Left colon (tissue), 2 donors: ENCODE measurements at places on chromosomes 5 and 9. TPM values are rescaled to one million over a fixed set of nuclear protein-coding genes. Genes with fewer than 3 reads are reported as not detected.

The MARCHF3 gene
- total RNA-seq, result 40.3 TPM

The SOHLH1 gene
- not detected for total RNA-seq

The IFNA2 gene
- total RNA-seq, result not detected

The MCTP1 gene
- total RNA-seq, result 4.6 TPM

The SKP2 gene
- 14.4 TPM for total RNA-seq

The FAM221B gene
- not detected for total RNA-seq

The MTX3 gene
- 7.9 TPM for total RNA-seq

The SERF1A gene
- 1.8 TPM for total RNA-seq

The TARS1 gene
- 103 TPM for total RNA-seq

The THBS4 gene
- 8.2 TPM for total RNA-seq

The SLC46A2 gene
- total RNA-seq, result not detected

GRCh38 chr9:89330513-89330912 is 12.2 kb downstream of the SECISBP2 start:
- no peak for DNase-seq

GRCh38 chr9:16344343-16344742 is 526.1 kb downstream of the BNC2 start:
- DNase-seq, result no peak

- no peak for DNase-seq
Measured at GRCh38 chr9:132780230-132781007, 97.7 kb downstream of the AK8 start.

- no peak for DNase-seq
Measured at GRCh38 chr5:112685931-112686330, 51.8 kb upstream of the APC start.

- no peak for DNase-seq
Measured at GRCh38 chr9:137299938-137300337, 2.1 kb downstream of the NRARP start.

GRCh38 chr5:72459913-72460312 is 47.3 kb downstream of the ZNF366 start:
- DNase-seq, result no peak

DNA sequence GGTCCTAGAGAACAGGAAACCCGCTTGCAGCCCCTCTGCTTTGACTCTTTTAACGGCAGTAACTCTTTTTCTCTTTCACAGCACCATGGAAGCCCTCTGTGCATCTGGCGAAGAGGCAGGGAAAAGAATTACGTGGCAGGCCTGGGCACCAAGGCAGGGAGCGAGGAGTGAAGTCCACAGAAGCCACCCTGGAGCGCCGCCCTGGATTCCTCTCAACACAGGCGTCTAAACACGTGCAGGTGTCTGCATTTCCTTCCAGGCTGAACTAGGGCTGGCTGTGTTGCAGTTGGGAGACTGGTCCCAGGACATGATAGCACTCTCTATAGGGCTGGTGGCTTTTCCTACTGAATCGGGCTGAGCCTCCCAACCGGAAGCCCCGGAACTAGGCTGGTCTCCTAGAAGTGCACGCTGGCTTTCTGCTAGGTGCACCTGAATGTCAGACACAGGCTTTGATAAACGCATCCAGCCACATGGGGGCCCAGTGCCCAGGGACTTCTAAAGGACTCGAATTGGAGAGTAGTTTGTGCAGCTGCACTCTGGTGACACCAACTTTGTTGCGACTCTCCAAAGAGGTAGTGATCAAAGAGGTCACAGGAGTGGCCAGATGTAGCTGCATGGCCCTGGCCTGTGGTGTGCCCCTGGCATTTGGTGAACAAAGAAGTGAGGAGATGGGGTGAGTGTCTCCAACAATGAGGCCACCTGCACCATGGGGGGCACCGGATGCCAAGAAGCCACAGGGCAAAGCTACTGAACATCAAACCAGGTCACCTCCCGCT is 54.5 kb downstream of the AK8 start:
- no peak for DNase-seq

DNA sequence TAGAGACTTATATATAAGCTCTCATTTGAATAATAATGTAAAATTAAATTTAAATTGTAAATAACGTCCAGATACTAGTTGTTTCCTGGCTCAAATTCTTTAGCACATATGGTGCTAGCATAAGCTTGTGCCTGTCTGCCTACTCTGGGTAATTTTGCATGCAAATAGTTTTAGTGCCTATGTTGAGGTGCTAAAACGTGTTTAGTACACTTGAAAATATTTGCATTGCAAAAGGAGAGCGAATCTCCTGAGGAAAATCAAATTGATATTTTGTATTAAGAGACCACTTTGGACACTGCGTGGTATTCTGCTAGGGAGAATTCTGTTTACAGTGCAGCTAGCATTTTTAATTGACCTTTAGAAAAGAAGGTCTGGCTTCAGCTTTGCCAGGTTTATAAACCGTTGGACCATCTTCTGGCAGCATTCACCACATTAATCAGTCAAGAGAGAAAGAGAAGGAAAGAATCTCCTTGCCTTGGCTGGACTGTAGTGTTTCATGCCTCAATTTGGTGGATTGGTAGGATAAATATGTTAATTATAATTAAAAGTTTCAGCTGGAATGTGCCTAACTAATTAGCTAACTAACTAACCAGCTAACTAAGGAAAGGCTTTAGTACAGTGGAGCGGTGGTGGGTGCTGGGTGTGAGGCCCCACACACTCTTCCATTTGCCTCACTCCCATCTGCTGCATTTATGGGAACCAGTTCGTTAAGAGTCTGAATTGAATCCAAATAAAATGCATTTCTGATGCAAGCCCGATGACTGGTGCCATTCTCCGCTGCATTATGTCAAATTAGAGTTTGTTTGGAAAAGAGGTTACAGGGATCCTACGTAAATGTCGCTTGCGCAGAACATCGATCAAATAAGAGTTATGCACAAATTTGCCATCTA is 150.1 kb upstream of the MPDZ start:
- no peak for DNase-seq

GRCh38 chr9:101671567-101671966 is 66.9 kb downstream of the GRIN3A start:
- no peak for DNase-seq

DNA sequence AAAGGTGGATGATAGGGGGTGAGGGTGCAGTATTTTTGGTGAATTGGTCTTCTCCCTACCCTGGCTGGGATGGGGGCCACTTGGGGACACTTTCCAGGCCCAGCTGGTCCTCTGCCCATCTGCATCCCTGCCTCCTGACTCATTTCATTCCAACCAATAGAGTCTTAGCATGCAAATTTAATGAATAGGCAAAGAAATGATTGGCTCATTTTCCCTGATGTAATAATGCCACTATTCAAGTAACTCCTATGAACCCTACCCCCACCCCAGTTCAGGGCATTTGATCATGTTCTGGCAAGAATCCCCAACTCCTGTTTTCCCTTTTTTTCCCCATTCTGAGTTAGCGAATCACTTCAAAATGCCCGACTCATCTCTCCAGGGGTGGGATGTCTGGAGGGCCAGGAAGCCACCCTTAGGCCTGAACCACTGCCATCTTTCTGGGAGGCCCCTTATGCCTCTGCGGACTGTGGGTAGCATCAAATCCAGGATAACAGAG is 56.7 kb downstream of the PCDH1 start:
- DNase-seq, result no peak

DNA sequence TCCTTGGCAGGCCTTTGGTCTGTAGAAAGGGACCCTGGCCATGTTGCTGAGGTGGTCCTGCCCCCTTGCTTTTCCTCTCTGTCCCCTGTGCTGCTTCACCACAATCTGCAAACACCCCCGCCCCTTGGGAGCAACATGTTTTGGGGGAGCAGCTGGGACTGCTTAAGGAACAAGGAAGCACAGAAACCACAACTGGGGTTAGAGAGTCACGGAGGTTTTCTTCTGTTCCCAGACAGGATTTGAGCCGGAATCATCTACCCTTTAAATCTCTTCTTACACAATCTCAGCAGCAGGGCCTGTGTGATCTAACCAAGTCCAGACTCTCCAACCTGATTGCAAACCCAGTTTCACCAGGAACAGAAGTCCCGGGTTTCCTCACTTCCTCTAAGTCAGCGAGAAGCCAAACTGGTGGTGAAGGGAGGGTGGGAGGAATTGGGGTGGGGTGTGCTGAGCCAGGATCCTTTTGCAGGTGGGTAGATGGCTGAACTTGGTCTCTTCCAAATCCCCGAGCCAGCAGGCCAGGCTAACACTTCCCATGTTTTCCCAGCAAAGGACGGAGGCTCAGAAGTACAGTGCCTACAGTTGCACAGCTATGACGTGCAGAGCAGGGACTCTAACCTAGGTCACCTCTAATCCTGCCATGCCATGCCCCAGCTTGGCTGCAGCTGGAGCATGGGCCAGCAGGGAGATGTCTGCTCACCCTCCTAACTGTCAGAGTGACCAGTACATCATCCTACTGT is 25.0 kb downstream of the SH3PXD2B start:
- no peak for DNase-seq

- no peak for DNase-seq
Measured at GRCh38 chr9:13380903-13381302, 101.4 kb upstream of the MPDZ start.

GRCh38 chr9:89319015-89319905 is 960 bp downstream of the SECISBP2 start:
- DNase-seq, result no peak

- no peak for DNase-seq
Measured at GRCh38 chr9:19247420-19247819, 16.9 kb downstream of the DENND4C start.

GRCh38 chr5:135835766-135836165 is 1.3 kb downstream of the SLC25A48 start:
- DNase-seq, result no peak

DNA sequence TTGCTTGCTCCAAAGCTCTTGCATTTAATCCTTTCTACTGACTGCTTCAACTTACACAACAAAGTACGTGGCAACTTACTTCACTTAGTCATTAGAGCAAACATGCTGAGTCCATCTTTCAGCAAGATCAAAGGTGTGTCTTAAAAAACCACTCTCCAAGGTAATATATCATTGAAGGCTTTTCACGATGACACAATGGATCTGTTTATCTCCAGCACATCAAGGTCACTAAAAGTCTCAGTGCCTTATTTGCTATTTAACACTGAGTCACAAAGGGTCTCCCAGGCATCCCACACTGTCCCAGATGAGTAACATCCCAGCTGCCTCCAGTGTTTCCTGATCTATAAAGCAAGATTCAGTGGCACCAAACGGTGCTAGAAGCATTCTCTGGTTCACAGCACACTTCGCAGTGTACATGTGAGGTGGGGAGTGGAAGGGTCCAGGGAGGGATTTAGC is 3.7 kb upstream of the CLK4 start:
- DNase-seq, result no peak

DNA sequence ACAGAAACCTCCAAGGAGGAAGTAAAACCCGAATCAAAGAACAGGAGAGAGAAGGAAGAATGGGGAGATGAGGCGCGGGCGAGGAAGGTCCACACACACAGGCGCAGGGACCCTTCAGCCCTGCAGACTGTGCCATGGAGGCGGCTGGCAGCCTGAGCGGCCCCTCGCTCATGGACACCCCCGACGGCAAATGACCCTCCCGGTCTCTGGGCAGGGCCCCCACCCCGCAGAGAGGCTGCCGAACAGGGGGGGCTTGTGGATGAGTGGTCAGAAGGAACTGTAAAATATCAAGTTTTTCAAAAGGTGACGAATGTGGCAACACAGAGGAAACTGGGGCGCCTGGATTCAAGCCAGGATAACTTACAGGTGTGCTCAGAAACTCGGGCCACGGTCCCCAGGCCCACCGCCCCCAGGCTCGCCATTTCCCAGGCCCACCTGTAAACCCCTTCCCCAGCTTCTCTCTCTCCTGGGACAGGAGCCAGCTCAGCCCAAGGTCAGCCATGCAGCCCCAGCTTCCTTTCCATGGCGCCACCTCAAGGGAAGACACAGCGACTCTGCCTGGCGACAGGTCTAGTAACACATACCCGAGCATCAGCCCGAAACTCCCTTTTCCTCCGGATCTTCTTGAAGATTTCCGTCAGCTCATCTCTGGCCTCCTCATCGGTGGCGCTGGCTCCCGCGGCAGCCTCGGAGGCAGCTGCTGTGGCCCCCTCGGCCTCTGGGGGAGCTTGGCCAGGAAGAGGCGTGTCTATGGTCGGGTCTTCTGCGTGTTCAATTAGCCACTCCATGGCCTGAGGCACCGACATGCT is 16.5 kb downstream of the UBAC1 start:
- no peak for DNase-seq

DNA sequence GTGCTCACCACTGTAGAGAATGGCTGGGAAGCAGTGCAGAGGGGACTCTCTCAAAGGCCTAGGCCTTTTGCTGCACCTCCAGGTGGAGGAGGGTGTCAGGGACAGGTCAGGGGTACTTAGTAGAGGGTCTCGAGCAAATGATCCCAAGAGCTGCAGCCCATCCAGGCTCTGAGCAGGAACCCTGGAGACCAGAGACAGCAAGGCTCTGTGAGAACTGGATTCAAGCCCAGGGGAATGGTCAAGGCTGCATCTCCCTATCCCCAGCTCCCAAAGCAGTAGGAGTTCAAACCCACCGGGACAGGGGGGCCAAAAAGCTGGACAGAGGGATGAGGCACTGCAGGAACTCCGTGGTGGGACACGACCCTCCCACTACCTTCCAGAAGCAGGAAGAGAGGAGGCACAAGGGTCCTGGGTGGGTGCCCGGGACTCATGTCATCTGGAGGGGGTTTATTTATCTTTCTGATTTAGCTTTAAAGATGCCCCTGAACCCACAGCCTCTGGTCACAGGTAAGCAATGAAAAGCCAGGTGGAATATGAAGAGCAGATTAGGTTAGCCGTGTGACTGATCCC is 124.8 kb downstream of the MVB12B start:
- no peak for DNase-seq

- DNase-seq, result no peak
Measured at GRCh38 chr9:137590123-137590468, 216 bp downstream of the ZMYND19 start.

DNA sequence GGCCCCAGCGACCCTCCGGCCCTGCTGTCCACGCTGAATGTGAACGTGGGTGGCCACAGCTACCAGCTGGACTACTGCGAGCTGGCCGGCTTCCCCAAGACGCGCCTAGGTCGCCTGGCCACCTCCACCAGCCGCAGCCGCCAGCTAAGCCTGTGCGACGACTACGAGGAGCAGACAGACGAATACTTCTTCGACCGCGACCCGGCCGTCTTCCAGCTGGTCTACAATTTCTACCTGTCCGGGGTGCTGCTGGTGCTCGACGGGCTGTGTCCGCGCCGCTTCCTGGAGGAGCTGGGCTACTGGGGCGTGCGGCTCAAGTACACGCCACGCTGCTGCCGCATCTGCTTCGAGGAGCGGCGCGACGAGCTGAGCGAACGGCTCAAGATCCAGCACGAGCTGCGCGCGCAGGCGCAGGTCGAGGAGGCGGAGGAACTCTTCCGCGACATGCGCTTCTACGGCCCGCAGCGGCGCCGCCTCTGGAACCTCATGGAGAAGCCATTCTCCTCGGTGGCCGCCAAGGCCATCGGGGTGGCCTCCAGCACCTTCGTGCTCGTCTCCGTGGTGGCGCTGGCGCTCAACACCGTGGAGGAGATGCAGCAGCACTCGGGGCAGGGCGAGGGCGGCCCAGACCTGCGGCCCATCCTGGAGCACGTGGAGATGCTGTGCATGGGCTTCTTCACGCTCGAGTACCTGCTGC is 839 bp downstream of the KCNV2 start:
- DNase-seq, result no peak
